ENCODE measurements at places on chromosomes 12 and 14.

DNA sequence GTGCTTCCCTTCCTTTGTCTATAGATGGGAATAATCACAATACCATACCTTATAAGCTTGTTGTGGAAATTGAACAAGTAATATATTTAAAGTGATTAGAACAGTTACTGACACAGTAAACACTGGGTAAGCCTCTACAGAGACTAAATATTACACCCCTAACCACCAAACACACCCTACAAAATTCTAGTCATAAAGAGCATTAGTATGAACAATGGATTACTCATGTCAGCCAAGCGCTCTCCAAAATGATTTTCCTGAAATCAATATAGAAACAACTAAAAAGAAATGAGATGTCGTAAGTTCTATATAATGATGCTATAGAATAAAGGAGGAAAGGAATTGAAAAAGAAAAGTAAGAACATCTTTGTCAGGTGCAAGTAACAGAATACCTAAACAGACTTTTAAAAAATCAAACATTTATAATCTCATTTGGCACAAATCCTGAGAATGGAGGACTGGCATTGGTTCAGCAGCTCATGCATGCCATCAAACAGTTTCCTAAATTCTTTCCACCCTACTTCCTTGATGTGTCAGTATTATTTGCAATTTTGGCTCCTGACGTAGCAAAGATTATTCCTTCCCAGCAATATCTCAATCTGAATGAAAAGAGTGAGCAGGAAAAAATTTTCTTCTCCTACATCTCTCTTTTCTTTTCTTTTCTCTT lies 118.0 kb downstream of the SINHCAF start:
- DNase-seq, result no peak

DNA sequence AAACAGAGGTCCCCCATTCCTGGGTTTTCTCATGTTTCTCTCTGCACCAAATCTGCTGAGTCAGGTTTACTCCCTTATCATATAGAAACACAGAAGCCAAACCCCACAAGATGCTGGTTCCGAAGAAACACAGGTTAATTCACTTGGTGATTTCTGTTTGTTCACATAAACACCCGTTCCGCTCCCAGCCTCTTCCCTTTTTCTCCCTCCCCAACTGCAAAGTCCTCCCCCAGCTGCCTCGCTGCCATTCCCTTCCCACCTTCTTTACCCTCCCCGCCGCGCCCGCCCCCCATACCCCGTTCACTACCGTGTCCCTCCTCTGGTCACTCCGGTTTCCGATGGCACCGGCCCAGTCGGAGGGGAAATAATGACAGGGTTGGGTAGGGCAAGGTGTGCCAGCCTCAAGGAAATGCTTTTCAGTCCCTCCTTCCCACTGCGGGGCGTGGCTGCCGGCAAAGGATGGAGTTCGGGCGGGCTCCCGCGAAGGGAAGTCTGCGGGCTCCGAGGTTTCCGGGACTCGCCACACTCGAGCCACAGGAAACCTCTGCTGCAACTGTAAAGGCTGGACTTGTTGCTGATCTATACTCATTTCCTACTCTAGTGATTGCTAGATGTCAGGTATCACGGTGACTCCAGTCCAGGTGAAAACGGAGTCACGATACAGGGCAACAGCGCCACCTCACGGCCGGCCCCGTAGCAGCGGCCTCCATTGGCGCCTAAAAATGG lies at the start of gene STYK1:
Gene STYK1 (minus strand): TSS at position 394 of the 726 bp plus-strand sequence. CDS start 39,434 bp downstream, outside the sequence.
- peak; percentile 35 for DNase-seq

GRCh38 chr12:103928682-103929045 lies 1.5 kb upstream of the HSP90B1 start:
- DNase-seq, result peak; percentile 9

- no peak for DNase-seq
Observed at GRCh38 chr12:43241986-43242385, 310.0 kb downstream of the ADAMTS20 start.

DNA sequence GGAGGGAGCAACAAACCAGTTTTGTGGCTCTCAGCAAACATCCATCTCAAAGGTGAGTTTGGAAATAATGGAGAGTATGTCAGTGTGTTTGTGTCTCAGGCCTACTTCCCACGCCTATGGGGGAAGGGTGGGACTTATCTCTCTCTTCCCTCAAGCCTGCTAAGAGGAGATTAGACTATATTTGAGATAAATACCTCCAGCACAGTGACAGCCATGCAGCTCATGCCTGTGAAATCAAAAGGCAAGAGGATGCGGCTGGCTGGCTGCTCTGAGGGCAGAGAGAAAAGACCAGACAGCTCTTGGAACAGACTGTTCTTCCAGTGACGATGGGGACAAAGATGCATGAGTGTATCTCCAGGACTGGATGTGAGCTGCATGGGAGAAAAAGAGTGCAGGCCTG lies 14.7 kb upstream of the POC1B start:
- DNase-seq, result no peak

DNA sequence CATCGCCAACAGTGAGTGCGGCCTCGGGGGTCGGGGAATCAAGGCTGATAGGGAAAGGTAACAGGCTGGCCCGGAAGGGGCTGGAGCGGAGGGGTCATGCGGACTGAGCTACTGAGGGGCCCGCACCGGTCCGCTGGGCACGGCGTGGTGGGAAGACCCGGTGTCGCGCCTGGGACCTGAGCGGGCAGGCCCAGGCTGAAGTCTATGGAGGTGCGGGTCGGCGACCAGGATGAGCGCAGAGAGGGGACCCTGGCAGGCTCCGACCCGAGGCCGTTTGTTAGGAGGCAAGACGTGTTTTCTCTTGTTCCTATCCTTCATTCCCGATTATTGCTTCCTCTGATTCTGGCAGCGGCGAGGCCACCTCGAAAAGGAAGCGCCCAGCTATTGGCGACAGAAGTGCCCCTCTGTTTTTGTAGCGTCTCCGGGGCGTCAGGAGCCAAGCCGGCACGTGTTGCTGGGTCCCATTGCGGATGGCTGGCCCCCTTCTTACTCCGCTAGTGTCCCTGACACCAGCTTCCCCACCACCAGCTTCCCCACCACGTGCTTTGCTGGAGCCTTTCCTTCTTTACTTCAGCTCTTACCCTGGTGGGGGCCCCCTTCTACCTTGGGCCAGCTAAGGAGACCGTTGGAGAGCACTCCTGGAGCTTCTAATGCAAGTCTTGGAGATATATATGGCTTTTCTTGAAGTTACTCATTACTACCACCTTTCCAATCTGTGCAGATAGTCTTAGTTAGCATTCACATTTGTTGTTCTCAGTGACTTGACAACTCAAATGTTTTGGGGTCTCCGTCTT lies 653 bp downstream of the PA2G4 start:
- no peak for DNase-seq

GRCh38 chr14:104633276-104634137 lies 28.9 kb upstream of the TMEM179 start:
- DNase-seq, result no peak

DNA sequence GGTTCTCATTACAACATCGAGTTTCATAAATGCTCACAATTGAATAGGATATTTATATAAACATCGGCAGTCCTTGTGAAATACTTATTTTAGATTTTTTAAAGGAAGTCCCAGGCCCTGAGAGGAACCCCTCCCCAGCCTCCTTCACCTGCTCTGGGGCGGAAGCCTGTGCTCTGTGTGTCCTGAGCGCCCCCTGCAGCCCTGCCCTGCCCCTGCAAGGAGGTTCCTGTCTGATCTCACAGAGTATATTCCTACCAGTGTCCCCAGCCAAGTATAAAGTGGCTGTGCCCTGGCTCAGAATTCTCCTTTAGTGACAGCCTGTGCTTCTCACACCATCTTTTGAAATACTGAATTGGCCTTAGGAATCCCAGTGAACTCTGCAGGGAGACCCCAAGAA lies 659.5 kb downstream of the TMEM121 start:
- peak; percentile 49 for DNase-seq

DNA sequence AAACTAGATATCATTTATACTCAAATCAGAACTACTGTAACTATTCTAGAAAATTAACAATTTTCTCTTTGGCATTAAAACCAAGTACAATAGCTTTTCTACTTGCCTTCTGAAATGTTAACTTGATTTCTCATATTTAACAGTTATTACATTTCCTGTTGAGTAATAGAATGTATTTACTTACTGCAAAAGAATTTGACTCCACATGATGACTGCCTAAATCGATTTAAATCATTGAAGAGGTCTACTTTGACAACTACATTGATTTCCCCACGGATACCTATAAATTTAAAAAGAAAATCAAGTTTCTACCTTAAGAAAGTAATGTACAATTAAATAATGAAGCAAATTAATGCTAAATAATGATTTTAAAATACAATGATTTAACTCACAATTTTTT lies 18.9 kb downstream of the C2CD5 start:
- no peak for DNase-seq

DNA sequence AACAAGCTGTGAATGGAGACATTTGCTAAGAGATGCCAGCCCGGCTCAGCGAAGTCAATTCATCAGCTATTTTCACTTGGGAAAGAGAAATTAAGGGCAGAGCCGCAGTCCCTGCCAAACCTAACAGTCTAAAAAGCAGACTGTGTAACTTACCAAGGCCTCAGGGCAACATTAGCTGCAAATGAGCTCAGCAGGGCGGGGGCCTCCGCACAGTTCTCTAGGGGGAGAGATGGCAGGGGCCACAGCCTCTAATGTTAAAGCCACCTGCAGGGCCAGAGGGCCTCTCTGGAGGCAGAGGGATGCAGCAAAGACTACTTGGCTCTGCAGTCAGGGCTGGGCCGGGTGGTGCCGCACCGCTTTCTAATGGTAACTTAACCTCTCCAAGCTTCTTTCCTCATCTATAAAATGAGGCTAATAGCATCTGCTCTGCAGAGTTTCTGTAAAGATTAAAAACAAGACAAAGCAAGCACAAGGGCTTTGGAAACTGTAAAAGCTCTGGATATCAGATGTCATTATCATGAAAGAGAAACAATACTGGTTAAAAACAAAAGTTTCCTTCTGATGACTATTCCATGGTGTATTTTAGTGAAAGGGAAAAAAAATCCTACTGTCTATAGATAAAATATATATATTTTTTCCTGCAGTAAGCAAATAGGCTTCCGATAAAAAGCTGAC lies 13.4 kb upstream of the GPRC5A start:
- DNase-seq, result no peak
